ENCODE measurements at places on chromosomes 2 and 18.

DNA sequence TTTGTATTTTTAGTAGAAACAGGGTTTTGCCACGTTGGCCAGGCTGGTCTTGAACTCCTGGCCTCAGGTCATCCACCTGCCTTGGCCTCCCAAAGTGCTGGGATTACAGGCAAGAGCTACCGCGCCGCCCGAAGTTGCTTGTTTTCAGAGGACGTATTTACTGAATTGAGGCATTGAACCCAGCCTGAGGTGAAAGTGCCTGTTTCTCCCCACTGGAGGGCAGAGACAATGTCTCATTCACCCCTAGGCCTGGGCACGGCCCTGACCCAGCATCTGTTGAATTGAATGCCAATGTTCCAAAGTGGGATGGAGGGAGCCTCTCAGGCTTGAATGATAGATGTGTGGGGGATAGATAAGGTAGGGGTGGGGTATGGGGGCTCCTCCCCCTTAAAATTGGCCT lies 4.5 kb upstream of the TMBIM1 start:
- DNase-seq = no peak

GRCh38 chr18:56937874-56938430 lies 208.9 kb upstream of the BOD1L2 start:
- DNase-seq = no peak

DNA sequence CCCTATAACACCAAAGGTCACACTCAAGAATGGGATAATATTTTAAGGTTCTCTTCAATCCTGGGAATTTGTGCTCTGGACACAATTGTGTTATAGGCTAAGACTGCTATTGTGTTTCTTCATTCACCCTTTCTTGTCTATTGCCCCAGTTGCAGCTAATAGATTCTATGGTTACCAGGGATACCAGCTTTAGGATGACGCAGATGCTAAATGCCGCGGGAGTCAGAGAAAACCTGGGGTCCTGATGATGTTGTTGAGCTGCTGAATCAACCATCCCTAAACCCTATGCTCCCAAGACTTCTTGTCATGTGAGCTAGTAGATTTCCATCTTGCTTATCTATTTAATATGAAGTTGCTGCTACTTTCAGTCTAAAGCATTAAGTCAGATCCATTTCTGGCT lies 5.4 kb downstream of the CRYGD start:
- no peak for DNase-seq

- no peak for DNase-seq
Measured at GRCh38 chr2:147577323-147577997, 267.4 kb upstream of the ACVR2A start.

- DNase-seq = no peak
Measured at GRCh38 chr18:35197296-35197695, 43.5 kb upstream of the ZNF397 start.

- no peak for DNase-seq
Measured at GRCh38 chr2:34734042-34734441, 1134.9 kb upstream of the FAM98A start.

DNA sequence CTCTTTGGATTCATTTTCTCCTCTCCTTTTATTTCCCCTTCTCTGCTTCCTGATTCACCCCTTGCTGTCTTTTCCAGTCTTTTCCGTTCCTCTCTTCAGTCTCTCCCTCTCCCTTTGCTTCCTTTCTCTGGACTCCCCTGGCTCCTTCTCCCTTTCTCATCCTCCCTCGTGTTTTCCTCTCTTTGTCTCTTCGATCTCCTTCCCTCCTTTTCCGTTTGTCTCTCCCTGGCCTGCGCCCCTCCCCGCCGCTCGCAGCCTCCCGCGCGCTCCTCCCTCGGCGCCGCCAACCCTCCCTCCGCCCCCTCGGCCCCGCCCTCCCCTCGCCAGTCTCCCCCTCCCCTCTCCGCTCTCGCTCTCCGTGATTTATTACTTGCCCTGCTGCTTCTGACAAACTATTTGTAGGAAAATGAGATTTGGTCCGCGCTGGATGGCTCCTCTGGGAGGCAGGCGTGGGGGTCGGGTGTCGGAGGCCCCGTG lies 46.0 kb upstream of the PAX8 start:
- DNase-seq = peak; percentile 29

DNA sequence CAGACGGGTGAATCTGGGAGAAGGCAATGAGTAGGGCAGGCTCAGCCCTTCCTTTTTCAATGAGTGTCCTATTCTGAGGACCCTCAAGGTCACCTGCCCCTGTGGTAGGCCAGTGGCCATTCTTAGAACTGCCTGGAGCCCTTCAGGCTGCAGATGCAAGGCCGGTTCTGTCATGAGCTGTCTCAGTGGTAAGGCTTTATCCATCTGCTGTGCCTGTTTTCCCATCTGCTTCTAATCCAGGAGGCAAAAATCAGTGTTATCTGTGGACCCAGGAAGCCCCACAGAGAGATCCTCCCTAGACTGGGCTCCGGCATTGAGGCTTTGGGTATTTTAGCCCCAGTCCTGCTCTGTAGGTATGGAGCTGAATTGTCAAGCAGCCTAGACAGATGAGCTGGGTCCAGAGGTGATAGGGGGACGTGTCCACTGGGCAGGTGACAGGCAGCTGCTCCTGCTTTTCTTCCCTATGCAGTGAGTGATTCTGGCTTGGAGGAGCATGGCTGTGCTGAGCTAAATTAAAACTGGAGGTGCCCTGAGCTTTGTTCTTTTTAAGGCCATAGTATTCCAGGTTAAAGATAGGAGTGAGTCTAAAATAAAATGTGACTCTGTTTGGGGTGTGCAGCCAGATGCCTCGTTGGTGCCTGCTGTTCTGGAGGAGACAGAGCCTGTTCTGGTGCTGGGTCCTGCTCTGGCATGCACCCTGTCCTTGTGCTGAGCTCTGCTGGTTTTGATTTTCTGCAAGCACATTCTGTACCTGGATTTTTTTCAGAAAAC lies 92.5 kb downstream of the FHOD3 start:
- DNase-seq = no peak

DNA sequence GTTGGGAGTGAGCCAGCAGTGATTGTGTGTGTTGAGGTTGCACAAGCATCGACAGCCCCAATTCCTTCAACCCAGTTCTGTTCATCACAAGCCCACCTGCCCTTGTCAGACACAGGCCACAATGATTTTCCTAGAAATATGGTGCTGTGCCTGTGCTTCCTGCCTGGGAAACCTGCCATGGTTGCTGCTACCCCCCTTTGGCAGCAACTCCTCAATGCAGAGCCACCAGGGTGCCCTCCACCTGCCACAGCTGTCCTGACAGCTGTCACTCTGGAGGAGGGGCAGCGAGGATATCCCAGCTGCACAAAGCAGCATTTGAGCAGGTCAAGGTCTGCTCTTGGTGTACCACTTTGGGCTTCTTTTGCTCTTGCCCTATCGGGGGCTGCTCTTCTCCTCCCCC lies 27.1 kb downstream of the SMIM21 start:
- no peak for DNase-seq

- no peak for DNase-seq
Measured at GRCh38 chr2:192487636-192488035, 292.9 kb upstream of the TMEFF2 start.

GRCh38 chr18:36185157-36185556 lies 2.1 kb upstream of the MOCOS start:
- DNase-seq = no peak

DNA sequence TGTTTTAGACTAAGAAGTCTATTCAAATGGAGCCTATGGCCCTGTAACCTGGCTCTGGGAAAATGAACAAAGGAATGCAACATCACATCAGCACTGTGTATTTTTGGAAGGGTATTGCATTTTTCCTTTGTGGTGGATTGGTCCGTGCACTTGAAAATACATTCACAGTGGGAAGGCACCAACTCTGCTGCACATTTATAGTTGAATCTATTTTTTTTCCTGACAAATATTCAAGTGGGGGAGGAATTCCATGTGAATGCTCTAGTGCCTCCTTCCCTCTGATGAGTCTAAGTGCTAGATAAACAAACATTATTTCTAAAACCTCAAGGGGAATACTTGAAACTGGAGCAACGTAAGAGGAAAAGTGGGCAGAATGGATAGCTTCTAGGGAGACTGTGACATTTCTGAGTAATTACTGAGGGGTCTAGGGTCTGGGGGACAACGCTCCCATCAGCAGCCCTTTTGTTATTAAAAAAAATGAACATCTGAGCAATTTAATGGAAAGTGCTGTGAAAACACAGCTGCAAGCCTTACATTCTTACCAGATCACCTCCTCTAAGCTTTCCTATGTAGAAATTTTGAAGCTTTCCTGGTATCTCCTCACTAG lies 208.2 kb downstream of the SLC8A1 start:
- no peak for DNase-seq

GRCh38 chr2:98517636-98518035 lies 73.0 kb downstream of the INPP4A start:
- no peak for DNase-seq

- DNase-seq = no peak
Measured at GRCh38 chr2:12106440-12107080, 360.1 kb downstream of the LPIN1 start.

- DNase-seq = no peak
Measured at GRCh38 chr2:2843969-2844548, 513.0 kb upstream of the MYT1L start.

- no peak for DNase-seq
Measured at GRCh38 chr18:12318334-12318697, 10.3 kb downstream of the TUBB6 start.

DNA sequence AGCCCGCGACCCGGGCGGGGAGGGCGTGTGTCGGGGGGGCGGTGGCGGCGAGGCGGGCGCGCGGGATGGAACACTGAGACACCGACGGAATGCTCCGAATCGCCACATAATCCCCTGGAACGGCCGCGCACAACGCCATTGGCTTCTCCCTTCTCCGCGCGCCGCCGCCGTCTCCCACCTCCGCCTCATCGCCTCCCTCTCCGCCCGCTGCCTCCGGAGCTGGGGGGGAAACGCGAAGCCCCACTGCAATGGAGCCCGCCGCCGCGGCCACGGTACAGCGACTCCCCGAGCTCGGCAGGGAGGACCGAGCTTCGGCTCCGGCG lies at the start of gene PHLPP1:
TSS of gene PHLPP1 (plus strand) at position 106 of the 323 bp plus-strand sequence. CDS start at position 249, 143 bp downstream.
- no peak for DNase-seq

DNA sequence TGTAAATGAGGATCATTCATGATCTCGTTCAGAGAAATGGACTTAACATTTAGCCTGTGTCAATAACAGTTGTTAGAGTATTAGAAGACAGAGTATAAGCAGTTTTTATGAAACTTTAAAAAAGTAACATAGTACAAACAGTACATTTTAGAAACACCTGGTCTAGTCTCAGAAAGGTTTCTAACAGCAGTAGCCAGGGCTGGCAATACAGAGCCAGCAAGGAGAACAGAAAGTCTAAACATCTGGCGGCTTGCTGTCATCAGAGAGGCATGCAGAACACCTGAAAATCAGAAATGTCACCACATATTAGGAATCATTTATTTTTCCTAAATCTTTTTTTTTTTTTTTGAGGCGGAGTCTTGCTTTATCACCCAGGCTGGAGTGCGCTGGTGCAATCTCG lies 50.1 kb downstream of the RPL31 start:
- DNase-seq = no peak

DNA sequence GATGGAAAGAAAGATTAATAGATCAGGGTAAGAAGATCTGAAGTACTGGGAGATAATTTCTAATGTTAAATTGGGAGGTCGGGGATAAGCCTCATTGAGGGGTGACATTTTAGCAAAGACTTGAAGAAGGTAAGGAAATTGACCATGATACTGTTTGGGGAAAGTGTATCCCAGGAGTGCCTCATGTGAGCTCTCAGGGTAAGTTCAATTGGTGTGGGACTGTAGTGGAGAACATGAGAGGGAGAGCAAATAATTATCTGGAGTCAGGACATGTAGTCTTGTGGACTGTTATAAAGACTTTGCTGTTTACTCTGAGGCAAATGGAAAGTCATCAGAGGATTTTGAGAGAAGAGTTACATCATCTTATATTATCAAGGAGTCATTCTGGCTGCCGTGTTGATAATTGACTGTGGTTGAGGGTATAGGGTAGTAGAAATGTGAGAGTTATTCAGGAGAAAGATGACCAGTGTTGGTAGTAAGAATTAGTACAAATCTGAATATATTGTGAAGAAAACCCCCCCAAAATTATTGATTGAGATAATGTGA lies 624.4 kb downstream of the ADCYAP1 start:
- DNase-seq = no peak

GRCh38 chr2:237603718-237604362 lies 13.3 kb upstream of the RAB17 start:
- no peak for DNase-seq

- DNase-seq = no peak
Measured at GRCh38 chr2:202636213-202636513, 1.4 kb downstream of the FAM117B start.

GRCh38 chr2:42117923-42118753 lies 51.0 kb upstream of the EML4 start:
- DNase-seq = no peak

- DNase-seq = no peak
Measured at GRCh38 chr2:170161516-170162270, 16.3 kb upstream of the MYO3B start.

- DNase-seq = no peak
Measured at GRCh38 chr2:170276925-170277629, 99.1 kb downstream of the MYO3B start.
